ENCODE measurements at places on chromosomes 7 and 10.

GRCh38 chr7:74051193-74051592, 23.2 kb downstream of the ELN start:
- H3K27ac ChIP-seq: no peak overlapping the region
- no peaks in the 10 kb centered on the region for H3K4me1 ChIP-seq
- H3K36me3 ChIP-seq: no peaks in the 10 kb centered on the region
- no peak overlapping the region for H3K4me3 ChIP-seq

DNA sequence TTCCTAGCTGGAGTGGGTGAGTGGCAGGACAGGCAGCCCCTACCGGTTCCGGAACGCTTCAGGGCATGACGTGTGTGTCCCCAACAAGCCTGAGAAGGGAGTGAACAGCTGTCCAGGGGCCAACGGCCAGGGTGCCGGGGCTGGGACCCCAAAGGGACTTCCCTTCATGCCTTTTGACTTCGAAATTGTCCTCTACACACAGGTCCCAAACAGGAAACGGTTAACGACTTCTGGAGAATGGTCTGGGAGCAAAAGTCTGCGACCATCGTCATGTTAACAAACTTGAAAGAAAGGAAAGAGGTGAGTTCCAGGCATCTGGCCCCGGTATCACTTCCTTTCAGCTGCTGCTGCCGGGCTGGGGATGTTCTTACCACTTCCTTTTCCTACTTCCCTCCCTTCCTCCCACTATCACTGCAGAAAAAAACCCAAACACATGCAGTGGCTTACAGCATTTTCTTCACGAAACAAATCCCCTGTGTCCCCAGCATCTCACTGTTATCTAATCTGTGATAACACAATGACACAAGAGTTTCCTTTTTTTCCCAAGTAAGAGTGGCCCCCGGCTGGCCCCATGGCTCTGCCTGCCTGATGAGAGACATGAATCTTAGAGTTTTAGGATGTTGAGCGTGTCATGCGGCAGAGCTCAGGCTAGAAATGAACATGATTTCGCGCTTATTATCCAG, 63.2 kb downstream of the MKI67 start:
- H3K27ac ChIP-seq: peak overlapping the region; percentile 90
- peak overlapping the region; percentile 41 for H3K4me3 ChIP-seq
- peak; percentile 67 for DNase-seq
- no peaks in the 10 kb centered on the region for H3K36me3 ChIP-seq
- H3K27me3 ChIP-seq: no peaks in the 10 kb centered on the region
- H3K4me1 ChIP-seq: peaks cover 35% of the 10 kb centered on the region

DNA sequence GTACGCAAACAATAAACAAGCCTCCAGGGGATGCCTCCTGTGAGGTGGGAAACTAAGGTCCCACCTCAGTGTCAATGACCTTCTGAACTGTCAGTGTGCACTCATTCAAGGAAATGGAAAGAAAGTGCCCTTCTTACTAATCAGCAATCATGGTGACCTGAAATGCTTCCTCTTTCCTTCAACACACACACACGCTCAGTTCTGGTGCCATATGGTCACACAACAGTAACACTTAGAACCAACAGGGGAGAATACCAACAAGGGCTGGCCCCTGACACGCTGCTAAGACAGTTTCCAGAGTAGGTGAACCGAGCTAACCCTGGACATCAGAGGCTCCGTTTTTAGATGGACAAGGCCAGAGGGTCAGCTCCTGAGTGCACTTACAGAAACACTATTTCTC, 42.1 kb upstream of the EFCAB10 start:
- H3K27me3 ChIP-seq: no peaks in the 10 kb centered on the region
- H3K4me3 ChIP-seq: no peak overlapping the region
- H3K36me3 ChIP-seq: no peaks in the 10 kb centered on the region
- no peaks in the 10 kb centered on the region for H3K4me1 ChIP-seq

GRCh38 chr10:1598393-1599153, 138.8 kb downstream of the ADARB2 start:
- no peaks in the 10 kb centered on the region for H3K4me1 ChIP-seq
- no peak for DNase-seq
- H3K36me3 ChIP-seq: no peaks in the 10 kb centered on the region

DNA sequence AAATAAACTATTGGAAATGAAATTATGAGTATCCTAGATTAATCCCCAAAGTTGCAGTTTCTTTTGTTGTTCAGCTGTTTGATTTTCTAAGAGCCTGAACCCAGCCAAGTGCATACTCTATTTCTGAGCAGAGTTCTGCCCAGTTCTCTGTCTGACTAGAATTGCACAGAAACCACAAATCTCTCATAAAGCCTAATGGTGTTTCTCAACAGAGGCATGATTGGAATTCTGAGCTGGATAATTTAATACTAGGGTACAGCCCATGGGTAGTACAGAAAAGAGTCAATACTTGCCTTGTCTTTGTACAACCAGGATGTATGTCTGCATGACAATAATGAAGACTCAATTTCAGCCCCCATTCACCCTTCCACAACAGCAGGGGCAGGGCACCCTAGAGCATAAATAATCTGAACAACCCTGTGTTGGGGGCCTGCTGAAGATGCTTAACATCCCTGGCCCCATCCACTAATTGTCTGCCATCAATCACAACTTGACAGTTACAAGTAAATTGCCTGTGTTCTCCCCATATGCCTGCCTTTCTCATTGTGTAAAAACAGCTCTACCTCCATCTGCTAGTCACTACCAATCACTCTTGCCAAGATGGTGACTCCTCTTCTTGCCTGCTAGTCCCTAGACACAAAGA, 114.4 kb downstream of the NPSR1 start:
- H3K36me3 ChIP-seq: no peaks in the 10 kb centered on the region
- H3K4me1 ChIP-seq: no peaks in the 10 kb centered on the region
- no peak overlapping the region for H3K27ac ChIP-seq
- H3K27me3 ChIP-seq: no peaks in the 10 kb centered on the region
- no peak overlapping the region for H3K4me3 ChIP-seq
- DNase-seq: no peak

DNA sequence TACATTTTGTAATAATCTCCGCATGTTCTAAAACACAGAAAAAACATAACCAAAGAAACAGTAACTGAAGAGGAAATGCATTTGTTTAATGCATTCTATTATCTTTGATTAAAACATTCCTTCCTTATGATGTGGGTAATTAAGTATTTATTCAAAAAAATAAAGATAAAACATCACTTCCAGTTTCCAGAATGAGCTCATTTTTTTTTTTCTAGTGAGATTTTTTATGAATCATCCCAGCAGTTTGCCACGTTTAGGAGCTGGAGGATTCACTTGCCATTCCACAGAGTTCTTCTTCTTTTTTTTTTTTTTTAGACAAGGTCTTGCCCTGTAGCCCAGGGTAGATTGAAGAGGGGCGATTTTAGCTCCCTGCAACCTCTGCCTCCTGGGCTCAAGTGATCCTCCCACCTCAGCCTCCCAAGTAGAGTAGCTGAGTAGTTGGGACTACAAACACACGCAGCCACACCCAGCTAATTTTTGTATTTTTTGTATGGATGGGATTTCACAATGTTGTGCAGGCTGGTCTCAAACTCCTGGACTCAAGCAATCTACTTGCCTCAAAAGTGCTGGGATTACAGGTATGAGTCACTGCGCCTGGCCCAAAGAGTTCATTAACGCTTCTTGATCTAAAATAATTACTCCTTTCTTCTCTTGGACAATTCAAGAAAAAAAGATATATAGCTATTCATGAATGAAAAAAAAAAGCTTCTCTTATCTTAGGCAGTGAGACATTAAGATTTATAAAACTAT, 177.3 kb downstream of the DKK1 start:
- DNase-seq: no peak
- H3K27ac ChIP-seq: no peak overlapping the region
- no peaks in the 10 kb centered on the region for H3K27me3 ChIP-seq
- peaks cover 27% of the 10 kb centered on the region for H3K4me1 ChIP-seq
- no peak overlapping the region for H3K4me3 ChIP-seq

DNA sequence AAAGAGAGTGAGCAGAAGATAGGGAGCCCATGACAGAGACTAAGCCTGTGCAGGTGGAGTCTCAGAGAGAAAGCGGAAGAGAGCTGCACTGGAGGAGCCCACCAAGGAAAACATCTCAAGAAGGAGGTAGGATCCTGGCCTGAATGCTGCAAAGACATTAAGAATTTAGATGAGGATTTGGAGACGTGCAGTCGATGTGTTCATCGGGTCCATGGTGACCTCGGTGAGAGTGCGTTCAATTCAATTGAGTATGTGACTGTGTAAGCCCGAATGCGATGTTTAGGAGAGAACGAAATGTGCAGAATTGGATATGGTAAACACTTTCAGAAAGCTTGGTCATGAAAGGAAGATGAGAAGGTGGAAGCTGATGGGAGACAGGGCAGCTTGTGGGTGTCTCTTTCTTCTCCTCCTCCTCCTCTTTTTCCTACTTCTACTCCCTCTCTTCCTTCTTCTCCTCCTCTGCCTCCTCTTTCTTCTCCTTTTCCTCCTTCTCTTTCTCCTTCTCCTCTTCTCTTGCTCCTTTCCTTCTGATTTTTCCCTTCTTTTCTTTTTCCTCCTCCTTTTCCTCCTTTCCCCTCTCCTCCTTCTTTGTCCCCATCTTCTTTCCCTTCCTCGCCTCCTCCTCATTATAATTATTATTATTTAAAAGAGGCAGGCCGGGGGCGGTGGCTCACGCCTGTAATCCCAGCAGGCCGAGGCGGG, 276.0 kb downstream of the RPS24 start:
- H3K4me1 ChIP-seq: no peaks in the 10 kb centered on the region
- no peak overlapping the region for H3K4me3 ChIP-seq
- H3K27ac ChIP-seq: no peak overlapping the region
- no peak for DNase-seq
- no peaks in the 10 kb centered on the region for H3K36me3 ChIP-seq
- H3K27me3 ChIP-seq: no peaks in the 10 kb centered on the region

- no peak for DNase-seq
- H3K27ac ChIP-seq: no peak overlapping the region
- H3K36me3 ChIP-seq: no peaks in the 10 kb centered on the region
- no peaks in the 10 kb centered on the region for H3K4me1 ChIP-seq
- H3K27me3 ChIP-seq: no peaks in the 10 kb centered on the region
These were observed 171.9 kb downstream of the TPST1 start for GRCh38 chr7:66377045-66377444.

DNA sequence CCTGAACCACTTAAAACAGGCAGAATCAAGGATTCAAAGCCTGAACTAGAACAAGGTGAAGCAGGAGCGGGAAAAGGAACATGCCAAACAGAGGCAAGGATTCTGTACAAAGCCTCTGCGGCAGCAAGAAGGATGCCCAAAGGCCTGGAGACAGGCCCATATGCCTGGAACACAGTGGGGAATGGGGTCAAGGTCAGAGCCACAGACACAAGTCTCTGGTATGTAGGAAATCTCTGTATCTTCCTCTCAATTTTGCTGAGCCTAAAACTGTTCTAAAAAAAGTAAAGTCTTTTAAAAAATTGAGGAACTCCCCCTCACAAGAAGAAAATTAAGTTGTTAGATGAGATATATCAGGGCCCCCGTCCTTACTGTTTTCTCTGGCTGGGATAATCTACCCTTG, 175.9 kb upstream of the GHITM start:
- no peaks in the 10 kb centered on the region for H3K27me3 ChIP-seq
- no peak for DNase-seq
- no peaks in the 10 kb centered on the region for H3K36me3 ChIP-seq
- no peak overlapping the region for H3K4me3 ChIP-seq

DNA sequence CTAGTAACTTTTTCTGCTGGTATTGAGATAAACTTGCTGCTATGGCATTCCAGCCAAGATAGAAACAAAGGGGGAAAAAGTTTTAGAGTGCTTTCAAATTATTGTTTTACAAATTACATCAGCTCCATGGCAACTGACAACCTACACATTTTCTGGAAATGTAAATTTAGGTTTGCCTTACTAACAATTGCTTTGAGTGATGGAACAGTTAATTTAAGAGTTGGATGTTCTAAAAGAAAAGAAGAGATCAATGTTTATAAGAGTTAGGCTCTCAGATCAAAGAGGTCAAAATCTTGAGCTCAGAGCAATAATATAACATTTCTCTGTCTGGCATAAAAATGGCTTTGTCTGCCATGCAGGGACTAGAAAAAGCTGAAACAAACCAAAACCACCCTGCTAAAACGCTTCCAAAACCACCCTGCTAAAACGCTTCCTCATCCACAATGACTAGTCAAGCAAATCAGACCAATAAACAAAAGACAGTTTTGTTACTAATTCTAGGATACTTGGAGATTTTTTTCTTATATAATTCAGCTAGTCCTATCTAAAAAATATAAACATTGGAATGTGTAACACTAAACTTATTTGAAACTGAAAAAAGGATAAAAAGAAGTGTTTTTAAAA, 32.3 kb downstream of the ORC5 start:
- H3K4me1 ChIP-seq: no peaks in the 10 kb centered on the region
- DNase-seq: no peak
- no peak overlapping the region for H3K27ac ChIP-seq
- H3K36me3 ChIP-seq: peaks cover 5% of the 10 kb centered on the region

GRCh38 chr7:129774871-129775694, 163.6 kb downstream of the NRF1 start:
- H3K4me3 ChIP-seq: no peak overlapping the region
- DNase-seq: no peak
- H3K36me3 ChIP-seq: no peaks in the 10 kb centered on the region
- H3K4me1 ChIP-seq: no peaks in the 10 kb centered on the region
- no peaks in the 10 kb centered on the region for H3K27me3 ChIP-seq

DNA sequence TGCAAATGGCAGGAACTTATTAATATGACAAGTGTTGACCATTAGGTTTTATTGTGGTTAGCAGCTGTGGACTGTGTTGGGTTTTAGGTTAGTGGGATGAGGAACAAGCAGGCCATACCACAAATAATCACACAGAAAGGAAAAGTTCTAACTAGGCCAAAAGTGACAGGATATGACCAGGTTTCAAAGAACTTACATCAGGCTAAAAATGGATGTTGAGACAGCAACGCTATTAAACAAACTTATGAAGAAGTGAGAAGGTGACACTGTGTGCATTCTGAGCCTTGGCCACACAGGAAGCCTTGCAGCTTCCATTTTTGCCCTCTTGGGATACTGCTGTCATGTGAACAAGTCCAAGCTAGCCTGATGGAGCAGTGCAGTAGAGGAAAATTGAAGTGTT, 568.8 kb downstream of the HTR7 start:
- H3K27ac ChIP-seq: no peak overlapping the region
- peak; percentile 14 for DNase-seq
- H3K27me3 ChIP-seq: no peaks in the 10 kb centered on the region
- 0 out of 2 replicates have a peak, but pooled peaks cover 11% of the 10 kb centered on the region for H3K4me1 ChIP-seq
- H3K4me3 ChIP-seq: no peak overlapping the region
- no peaks in the 10 kb centered on the region for H3K36me3 ChIP-seq

DNA sequence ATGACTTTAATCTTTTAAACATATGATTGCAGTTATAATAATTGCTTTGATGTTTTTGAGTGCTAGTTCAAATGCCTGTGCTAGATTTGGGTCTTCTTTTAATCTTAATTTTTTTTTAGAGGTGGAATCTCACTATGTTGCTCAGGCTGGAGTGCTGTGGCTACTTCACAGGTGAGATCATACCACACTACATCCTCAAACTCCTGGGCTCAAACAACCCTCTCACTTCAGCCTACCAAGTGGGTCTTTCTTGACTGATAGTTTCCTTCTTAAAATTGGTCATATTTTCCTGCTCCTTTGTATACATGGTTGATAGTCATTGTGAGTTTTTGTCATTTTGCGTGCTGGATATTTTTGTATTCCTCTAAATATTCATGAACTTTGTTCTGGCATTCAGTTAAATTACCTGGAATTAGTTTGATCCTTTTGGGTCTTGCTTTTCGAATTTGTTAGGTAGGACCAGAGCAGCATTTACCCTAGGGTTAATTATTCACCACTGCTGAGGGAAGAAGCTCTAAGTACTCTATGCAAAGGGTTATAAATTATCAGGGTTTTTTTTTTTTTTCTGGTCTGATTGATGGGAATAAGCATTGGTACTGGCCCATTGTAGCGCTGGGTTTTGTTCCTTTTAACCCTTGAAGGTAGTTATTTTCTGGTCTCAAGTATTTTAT, 12.1 kb upstream of the TCAF1 start:
- no peaks in the 10 kb centered on the region for H3K36me3 ChIP-seq
- H3K4me3 ChIP-seq: no peak overlapping the region
- no peaks in the 10 kb centered on the region for H3K4me1 ChIP-seq
- DNase-seq: no peak
- no peak overlapping the region for H3K27ac ChIP-seq
- H3K27me3 ChIP-seq: no peaks in the 10 kb centered on the region

All from MM.1S (cell line).